Activated CD8-positive, alpha-beta T cell treated with anti-CD3 and anti-CD28 coated beads, Interleukin-2, amount 10 ng/mL, durations not matched to agents 7 days and 5 days (primary cell): ENCODE measurements at places on chromosomes 1 and 21. TPM values are rescaled to one million over a fixed set of nuclear protein-coding genes. Genes with fewer than 3 reads are reported as not detected.

DNA sequence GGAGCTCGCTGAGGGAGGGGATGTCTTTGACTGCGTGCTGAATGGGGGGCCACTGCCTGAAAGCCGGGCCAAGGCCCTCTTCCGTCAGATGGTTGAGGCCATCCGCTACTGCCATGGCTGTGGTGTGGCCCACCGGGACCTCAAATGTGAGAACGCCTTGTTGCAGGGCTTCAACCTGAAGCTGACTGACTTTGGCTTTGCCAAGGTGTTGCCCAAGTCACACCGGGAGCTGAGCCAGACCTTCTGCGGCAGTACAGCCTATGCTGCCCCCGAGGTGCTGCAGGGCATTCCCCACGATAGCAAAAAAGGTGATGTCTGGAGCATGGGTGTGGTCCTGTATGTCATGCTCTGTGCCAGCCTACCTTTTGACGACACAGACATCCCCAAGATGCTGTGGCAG, 1.4 kb downstream of the TSSK3 start:
- DNase-seq: no peak

The AMY2A gene
- total RNA-seq: not detected

- no peak for DNase-seq
Measured at GRCh38 chr1:92804721-92805201, 19.9 kb upstream of the EVI5 start.

DNA sequence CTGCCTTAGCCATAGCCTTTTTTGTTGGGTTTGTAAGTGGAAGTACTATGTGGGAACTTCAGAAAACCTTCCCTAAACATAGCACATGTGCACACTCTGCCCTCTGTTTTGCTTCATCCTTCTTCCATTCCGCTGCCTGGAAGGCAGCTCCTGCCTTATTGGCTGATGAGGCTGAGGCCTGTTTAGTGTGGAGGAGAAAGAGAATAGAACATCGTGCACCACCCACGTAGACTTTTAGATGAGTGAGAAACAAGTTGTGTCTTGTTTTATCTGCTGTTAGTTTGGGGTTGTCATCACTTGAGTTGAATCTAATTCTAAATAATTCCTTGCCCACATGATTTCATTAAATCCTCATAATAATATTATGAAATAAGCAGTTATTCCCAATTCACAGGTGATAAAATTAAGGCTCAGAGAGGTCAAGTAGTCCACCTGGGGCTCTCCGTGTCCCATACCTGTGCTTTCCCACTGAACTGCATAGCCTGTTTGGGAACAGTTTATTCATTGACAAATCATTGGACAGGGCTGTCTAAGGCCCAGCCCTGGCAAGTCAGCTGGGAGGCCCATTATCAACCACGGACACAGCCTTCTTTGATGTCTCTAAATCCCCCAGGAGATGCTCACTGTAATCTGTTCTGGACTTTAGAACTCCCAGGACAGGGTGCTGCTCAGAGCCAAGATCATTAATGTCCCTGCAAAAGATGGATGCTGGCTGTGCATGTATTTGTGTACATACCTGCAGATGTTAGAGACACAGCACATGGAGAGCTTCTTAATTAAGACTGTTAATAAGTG, 93.0 kb downstream of the ABCA4 start:
- no peak for DNase-seq

The PGLYRP3 gene
- not detected for total RNA-seq

DNA sequence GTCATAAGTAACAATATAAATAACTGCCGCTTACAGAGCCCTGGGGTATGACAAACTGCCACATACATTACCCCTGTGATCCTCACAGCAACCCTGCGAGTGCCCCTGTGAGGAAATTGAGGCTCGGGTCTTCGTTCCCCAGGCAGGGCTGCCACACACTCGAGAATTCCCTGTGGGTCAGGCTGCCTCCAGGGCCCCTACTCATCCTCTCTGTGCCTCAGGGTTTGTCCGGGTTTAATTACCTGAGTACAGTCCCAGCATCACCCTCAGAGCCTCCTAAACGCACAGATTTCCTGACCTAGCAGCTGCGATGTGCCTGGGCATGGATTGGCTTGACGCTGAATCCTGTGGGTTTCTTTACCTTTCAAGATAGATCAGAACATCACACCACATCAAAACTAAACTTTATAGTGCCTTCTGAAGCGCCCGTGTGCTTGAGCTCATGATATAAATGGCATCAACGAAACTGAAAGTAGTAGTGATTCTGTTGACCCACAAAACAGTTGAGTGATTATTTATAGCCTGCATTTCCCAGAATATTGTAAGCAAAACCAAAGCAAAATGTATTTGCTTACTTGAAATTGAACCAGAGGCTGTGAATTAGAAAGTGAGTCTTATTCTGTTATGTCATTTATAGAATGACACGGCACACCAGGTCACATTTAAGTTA, 14.0 kb downstream of the SLC37A1 start:
- DNase-seq: peak; percentile 76

GRCh38 chr21:27418346-27418745, 451.5 kb upstream of the ADAMTS5 start:
- no peak for DNase-seq

- peak; percentile 22 for DNase-seq
Measured at GRCh38 chr1:158177700-158178450, 2.8 kb upstream of the CD1D start.

- peak; percentile 32 for DNase-seq
Measured at GRCh38 chr1:84959294-84959693, 37.6 kb downstream of the MCOLN2 start.

The CHAF1B gene
- 28.1 TPM for total RNA-seq

The IFI44L gene
- 191 TPM for total RNA-seq

The DNAH14 gene
- total RNA-seq: not detected

GRCh38 chr1:16298653-16299052, 53.6 kb downstream of the FBXO42 start:
- no peak for DNase-seq

The MCOLN2 gene
- 11.4 TPM for total RNA-seq

DNA sequence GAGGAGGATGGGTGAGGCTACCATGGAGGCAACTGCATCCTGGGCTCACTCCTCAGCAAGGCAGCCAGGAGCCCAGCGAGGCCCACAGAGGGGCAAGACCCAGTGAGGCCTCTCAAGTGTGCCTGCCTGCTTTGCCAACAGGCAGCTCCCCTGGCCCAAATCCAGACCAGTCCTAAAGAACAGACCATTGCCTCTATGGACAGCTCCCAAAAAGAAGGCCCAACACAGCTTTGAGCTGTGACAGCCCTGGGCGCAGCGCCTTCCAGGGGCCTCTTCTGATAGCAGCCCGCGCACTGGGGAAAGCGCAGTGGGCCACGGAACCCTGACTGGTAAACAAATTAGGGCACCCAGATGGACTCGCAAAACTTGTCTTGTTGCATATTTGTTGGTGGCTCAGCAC, 25.5 kb downstream of the C1orf198 start:
- DNase-seq: no peak

GRCh38 chr1:41780322-41780721, 138.4 kb downstream of the HIVEP3 start:
- DNase-seq: no peak

The BTBD8 gene
- 1.5 TPM for total RNA-seq

DNA sequence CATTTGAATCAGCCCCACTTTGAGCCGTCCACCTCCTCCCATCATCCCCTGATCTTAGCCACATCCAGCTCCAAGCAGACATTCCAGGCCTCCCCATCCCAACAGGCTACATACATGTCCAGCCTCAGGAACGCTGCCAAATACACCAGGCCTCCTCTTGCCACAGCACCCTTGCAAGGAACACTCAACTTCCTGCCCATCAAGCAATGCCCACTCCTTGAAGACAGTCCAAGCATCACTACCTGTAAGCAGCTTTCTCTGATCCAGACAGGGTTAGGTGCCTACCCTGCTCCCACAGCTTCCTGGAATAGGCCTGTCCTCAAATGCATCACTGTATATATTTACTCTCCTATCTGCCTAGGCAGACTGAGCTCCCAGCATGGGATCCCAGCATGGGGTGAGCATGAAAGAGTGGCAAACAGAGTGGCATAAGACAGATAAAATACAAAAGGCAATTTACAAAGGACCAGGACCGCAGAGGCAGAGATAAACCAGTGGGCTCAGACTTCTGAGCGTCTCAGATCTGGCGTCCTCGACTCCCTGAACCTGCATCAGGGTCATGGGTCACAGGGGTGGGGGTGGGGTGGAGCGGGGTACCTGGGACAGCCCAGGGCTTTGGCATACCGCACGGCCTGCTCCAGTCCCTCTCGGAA, 816 bp downstream of the HYI start:
- no peak for DNase-seq

GRCh38 chr1:104780470-104781078, 1030.9 kb downstream of the AMY1C start:
- DNase-seq: peak; percentile 23

The OR2M3 gene
- not detected for total RNA-seq

DNA sequence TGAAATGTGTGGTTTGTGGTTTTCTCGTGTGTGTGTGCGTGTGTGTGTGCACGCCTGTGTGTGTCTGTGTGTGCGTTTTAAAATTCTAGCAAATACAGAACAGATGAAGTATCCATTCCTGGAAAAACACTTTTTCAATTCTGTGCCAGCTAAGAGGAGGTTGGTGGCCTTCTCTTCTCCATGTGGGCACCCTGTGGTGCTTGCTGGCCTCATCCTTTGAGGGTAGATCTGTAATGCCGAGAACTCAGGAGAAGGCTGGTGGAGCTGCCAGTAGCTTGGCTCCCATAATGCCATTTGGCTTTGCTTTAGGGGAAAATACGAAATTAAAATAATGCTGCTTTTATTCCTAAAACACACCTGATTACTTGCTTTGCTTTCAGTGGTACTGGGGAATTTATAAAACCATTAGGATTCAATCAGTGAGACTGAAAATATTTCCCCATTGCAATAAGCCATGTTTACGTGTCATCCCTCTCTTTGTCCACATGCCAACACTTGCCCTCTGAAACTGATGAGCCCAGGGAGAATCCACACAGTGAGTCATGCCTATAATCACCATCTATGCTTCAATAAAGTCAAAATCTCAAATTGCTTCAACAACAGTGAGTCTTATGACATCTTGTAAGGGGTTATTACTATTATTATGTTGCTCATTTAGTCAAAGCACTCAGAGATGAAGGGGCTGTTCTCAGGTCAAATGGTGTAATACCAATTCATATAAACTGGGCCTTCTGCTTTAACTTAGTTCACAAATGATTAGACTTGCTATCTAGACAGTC, 39.2 kb downstream of the ABCA4 start:
- no peak for DNase-seq
